Myometrial cell (primary cell): ENCODE measurements at places on chromosomes 1 and 21. TPM values are rescaled to one million over a fixed set of nuclear protein-coding genes. Genes with fewer than 3 reads are reported as not detected.

Gene HTR6
- not detected in 2 replicates for total RNA-seq

Gene HAO2
- total RNA-seq: not detected in 2 replicates

Gene PTCH2
- under 0.01 and 0.18 TPM in 2 replicates for total RNA-seq

Gene IL20
- not detected in 2 replicates for total RNA-seq

Gene CFAP45
- 1.2 TPM in 1 of 2 replicates, not detected in the other for total RNA-seq

Gene DMBX1
- not detected in 2 replicates for total RNA-seq

Gene NPR1
- 4.4 and 6.1 TPM in 2 replicates for total RNA-seq

Gene S100A8
- not detected in 2 replicates for total RNA-seq

Gene TNFRSF9
- total RNA-seq: 0.53 and 1.7 TPM in 2 replicates

Gene LCE2C
- total RNA-seq: not detected in 2 replicates

Gene PTAFR
- 0.35 and 1.2 TPM in 2 replicates for total RNA-seq

Gene OR2T2
- total RNA-seq: not detected in 2 replicates

Gene PRELP
- 0.18 and 0.58 TPM in 2 replicates for total RNA-seq

Gene CA6
- not detected in 2 replicates for total RNA-seq

Gene AZIN2
- total RNA-seq: 6.3 and 17.0 TPM in 2 replicates

Gene CELF3
- total RNA-seq: 0.86 TPM in 1 of 2 replicates, not detected in the other

Gene TMEM69
- total RNA-seq: 21.9 and 32.1 TPM in 2 replicates

Gene MSH4
- not detected in 2 replicates for total RNA-seq

Gene SYCP1
- not detected in 2 replicates for total RNA-seq

Gene TACSTD2
- total RNA-seq: under 0.01 TPM in 1 of 2 replicates, not detected in the other

Gene C1orf185
- total RNA-seq: not detected in 2 replicates

Gene C8B
- not detected in 2 replicates for total RNA-seq

Gene HAPLN2
- not detected in 2 replicates for total RNA-seq

Gene LYPD8
- total RNA-seq: not detected in 2 replicates

Gene AKR7A3
- total RNA-seq: 0.86 and 0.89 TPM in 2 replicates

Gene NMNAT1
- 8.9 TPM in 2 replicates for total RNA-seq

Gene SMCP
- total RNA-seq: not detected in 2 replicates

Gene TMEM50A
- total RNA-seq: 95.9 and 124 TPM in 2 replicates

Gene RO60
- total RNA-seq: 62.2 and 119 TPM in 2 replicates

Gene MPZL1
- 71.2 and 74.6 TPM in 2 replicates for total RNA-seq

Gene RNU1-3
- not detected in 2 replicates for total RNA-seq

Gene PDPN
- total RNA-seq: 2.5 and 4.6 TPM in 2 replicates

Gene ANXA9
- 1.2 and 1.4 TPM in 2 replicates for total RNA-seq

Gene B3GALT2
- total RNA-seq: 0.29 and 0.53 TPM in 2 replicates

Gene OR2T33
- total RNA-seq: not detected in 2 replicates

Gene ARMH1
- not detected in 2 replicates for total RNA-seq

Gene CYP4A11
- not detected in 2 replicates for total RNA-seq

Gene COQ8A
- total RNA-seq: 6.2 and 7.2 TPM in 2 replicates

Gene KCND3
- total RNA-seq: not detected in 2 replicates

Gene ANKRD45
- total RNA-seq: 0.53 TPM in 1 of 2 replicates, not detected in the other

Gene RRP1
- total RNA-seq: 20.8 and 24.3 TPM in 2 replicates

Gene LCE2B
- not detected in 2 replicates for total RNA-seq

Gene FRRS1
- total RNA-seq: 11.8 and 16.1 TPM in 2 replicates

Gene SPATA6
- 2.0 and 3.0 TPM in 2 replicates for total RNA-seq

Gene PPIH
- total RNA-seq: 48.6 and 73.2 TPM in 2 replicates

Gene CYP4Z1
- not detected in 2 replicates for total RNA-seq

Gene ZCCHC17
- total RNA-seq: 40.6 and 48.4 TPM in 2 replicates

Gene SEMA6C
- 1.4 and 3.4 TPM in 2 replicates for total RNA-seq

Gene RBBP4
- 93.7 and 111 TPM in 2 replicates for total RNA-seq

Gene NHLH1
- not detected in 2 replicates for total RNA-seq

Gene GPR37L1
- total RNA-seq: not detected in 2 replicates

Gene REN
- total RNA-seq: 1.1 and 2.9 TPM in 2 replicates

Gene DNM3
- total RNA-seq: 0.53 TPM in 1 of 2 replicates, not detected in the other
